ENCODE measurements at places on chromosomes 12 and 14. TPM values are rescaled to one million over a fixed set of nuclear protein-coding genes. Genes with fewer than 3 reads are reported as not detected.

The ITGA7 gene
- 1.8 TPM for total RNA-seq

The SALL2 gene
- total RNA-seq = 1.7 TPM

The CHGA gene
- not detected for total RNA-seq

The ALDH2 gene
- total RNA-seq = 163 TPM

The CHMP4A gene
- 19.7 TPM for total RNA-seq

The SLC2A14 gene
- not detected for total RNA-seq

The CLEC6A gene
- not detected for total RNA-seq

The TAS2R7 gene
- not detected for total RNA-seq

The TEAD4 gene
- total RNA-seq = 6.5 TPM

The PAX9 gene
- total RNA-seq = 0.09 TPM

The SRGAP1 gene
- 12.3 TPM for total RNA-seq

The HCAR3 gene
- total RNA-seq = not detected

The ACACB gene
- total RNA-seq = 6.0 TPM

The RNF212B gene
- total RNA-seq = not detected

The ARG2 gene
- 3.1 TPM for total RNA-seq

The DDX47 gene
- 59.9 TPM for total RNA-seq

The SMCO2 gene
- 0.14 TPM for total RNA-seq

The NPAS3 gene
- 0.28 TPM for total RNA-seq

The ARHGDIB gene
- total RNA-seq = 1.1 TPM

The MMP14 gene
- 348 TPM for total RNA-seq

The COCH gene
- total RNA-seq = 0.14 TPM

The LRRC10 gene
- total RNA-seq = not detected
